ENCODE measurements at places on chromosomes 6 and 20.

GRCh38 chr6:73624896-73625295 lies 28.9 kb downstream of the SLC17A5 start:
- DNase-seq: no peak

GRCh38 chr6:43673444-43674084 lies 14.0 kb downstream of the MRPS18A start:
- no peak for DNase-seq

- peak; percentile 63 for DNase-seq
Observed at GRCh38 chr6:134253681-134254080, 64.2 kb downstream of the SGK1 start.

GRCh38 chr20:2006452-2007361 lies 12.8 kb upstream of the PDYN start:
- DNase-seq: peak; percentile 66

- no peak for DNase-seq
Observed at GRCh38 chr6:55562318-55562717, 16.7 kb downstream of the HMGCLL1 start.

- DNase-seq: peak; percentile 77
Observed at GRCh38 chr20:24492031-24492607, 22.7 kb downstream of the SYNDIG1 start.

GRCh38 chr20:6044115-6044514 lies 9.7 kb downstream of the LRRN4 start:
- DNase-seq: peak; percentile 48
